T-helper 9 cell (primary cell): ENCODE measurements at places on chromosomes 2 and 18.

GRCh38 chr2:165698444-165698884 lies 95.6 kb downstream of the GALNT3 start:
- DNase-seq, result no peak

DNA sequence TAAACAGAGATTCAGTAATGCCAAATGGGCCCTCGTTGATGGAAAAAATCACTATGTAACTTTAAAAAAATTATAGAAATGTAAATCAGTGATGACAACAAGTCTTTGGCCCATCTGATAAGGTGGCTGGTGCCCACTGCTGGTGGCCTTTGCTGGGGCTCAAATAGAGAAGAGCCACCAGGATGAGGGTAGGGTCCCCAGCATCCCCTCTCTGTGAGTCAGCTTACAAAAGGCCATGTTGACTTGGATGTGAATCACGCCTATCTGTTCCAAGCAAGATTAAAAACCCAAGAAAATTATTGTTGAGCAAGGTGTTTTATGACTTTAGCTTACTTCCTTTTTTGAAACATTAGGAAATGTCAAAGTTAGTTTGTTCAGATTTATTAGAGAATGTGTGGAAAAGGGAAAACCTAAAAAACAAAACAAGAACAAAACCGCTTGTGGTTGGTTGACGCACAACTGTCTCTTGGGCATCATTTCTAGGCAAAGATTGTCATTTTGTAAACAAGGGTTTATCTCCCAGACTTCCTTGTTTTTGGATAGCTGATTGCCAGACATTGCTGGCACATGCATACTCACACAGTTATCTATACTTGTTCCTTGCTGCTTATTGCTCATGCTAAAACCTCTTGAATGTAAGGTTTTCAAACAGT lies 53.7 kb upstream of the ZNF396 start:
- DNase-seq, result no peak

GRCh38 chr2:2747797-2748301 lies 416.8 kb upstream of the MYT1L start:
- DNase-seq, result no peak

DNA sequence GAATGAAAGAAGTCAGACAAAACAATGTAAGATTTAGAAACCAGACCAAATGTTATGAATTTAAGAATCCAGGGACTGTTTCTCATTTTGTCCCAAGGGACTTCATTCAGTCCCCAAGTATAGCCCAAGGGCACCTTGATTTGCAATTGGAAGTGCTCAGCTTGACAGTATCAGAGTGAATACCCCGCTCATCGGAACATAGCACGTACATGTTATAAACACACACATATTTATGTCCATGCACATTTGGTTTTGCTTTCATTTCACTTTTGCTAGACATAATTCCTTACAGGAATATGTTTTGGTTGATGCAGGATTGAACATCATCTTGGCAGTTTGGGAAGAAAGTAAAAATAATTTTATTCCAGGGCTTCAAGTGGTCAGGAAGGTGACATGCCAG lies 100.2 kb downstream of the PID1 start:
- DNase-seq, result no peak

- no peak for DNase-seq
Observed at GRCh38 chr2:23009545-23010149, 375.3 kb upstream of the KLHL29 start.

DNA sequence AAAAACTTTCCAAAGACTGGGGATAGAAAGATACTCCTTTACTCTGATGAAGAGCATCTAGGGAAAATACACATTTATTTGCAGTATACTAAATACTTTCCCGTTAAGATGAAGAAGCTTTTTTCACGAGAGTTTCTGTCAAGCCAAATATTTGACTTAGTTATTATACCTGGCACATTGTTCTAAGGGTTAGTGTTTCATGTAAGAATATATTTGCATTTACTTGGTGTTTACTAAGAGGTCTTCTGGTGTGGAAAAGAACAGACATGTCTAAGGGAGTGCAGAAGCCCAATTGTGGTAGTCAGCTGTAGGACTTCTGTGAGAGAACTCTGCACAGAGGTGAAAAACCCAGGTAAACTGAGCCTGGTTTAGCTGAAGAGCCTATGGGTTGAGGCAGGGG lies 457.6 kb upstream of the SOX11 start:
- DNase-seq, result no peak
